ENCODE measurements at places on chromosomes 11 and 22.

DNA sequence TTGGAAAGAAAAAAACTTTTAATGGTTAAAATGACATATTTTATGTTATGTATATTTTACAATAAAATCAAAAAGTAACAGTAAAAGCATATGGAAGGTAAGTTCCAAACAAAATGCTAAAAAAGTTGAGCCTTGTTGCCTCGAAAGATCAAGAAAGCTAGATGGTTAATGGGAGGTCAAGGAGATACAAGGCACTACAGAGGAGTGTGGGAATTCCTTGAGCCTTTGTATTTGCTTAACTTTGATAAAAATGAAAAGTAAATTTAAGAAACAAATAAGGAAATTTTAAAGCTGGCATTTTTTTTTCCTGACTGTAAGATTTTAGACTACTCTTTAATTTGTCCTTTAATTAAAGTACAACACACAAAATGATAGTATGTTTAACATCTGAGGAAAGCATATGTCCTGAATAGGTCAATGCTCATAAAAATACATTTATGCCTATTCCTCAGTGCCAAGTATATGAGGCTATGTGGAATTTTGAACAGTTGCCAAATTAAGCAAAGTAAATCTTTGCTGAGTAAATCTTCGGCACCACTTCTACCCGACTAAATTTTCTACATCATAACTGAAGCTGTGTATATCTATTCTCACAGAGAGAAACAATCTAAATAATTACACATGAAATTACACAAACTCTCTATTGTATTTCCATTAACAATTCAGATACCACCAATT, 108.8 kb downstream of the TTC28 start:
- no peak for DNase-seq

- DNase-seq: no peak
Measured at GRCh38 chr22:41672780-41673509, 15.7 kb downstream of the SNU13 start.

- DNase-seq: no peak
Measured at GRCh38 chr22:33922349-33922681, 2.0 kb upstream of the LARGE1 start.

- DNase-seq: no peak
Measured at GRCh38 chr11:91921974-91922373, 302.6 kb upstream of the FAT3 start.

DNA sequence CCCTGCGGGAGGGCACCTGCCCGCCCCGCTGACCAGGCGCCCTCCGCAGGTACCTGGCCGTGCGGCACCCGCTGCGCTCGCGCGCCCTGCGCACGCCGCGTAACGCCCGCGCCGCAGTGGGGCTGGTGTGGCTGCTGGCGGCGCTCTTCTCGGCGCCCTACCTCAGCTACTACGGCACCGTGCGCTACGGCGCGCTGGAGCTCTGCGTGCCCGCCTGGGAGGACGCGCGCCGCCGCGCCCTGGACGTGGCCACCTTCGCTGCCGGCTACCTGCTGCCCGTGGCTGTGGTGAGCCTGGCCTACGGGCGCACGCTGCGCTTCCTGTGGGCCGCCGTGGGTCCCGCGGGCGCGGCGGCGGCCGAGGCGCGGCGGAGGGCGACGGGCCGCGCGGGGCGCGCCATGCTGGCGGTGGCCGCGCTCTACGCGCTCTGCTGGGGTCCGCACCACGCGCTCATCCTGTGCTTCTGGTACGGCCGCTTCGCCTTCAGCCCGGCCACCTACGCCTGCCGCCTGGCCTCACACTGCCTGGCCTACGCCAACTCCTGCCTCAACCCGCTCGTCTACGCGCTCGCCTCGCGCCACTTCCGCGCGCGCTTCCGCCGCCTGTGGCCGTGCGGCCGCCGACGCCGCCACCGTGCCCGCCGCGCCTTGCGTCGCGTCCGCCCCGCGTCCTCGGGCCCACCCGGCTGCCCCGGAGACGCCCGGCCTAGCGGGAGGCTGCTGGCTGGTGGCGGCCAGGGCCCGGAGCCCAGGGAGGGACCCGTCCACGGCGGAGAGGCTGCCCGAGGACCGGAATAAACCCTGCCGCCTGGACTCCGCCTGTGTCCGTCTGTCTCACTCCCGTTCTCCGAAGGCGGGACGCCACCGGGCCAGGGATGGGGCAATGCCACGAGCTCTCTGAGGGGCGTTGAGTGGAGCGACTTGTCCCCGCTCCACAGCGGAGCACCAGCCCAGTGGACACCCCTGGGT, 1.8 kb downstream of the GALR3 start:
- DNase-seq: no peak

GRCh38 chr11:43969543-43969942, 27.1 kb downstream of the C11orf96 start:
- DNase-seq: no peak

- DNase-seq: no peak
Measured at GRCh38 chr11:101188173-101188572, 58.6 kb upstream of the PGR start.

GRCh38 chr11:129215506-129216245, 23.6 kb upstream of the ARHGAP32 start:
- no peak for DNase-seq

DNA sequence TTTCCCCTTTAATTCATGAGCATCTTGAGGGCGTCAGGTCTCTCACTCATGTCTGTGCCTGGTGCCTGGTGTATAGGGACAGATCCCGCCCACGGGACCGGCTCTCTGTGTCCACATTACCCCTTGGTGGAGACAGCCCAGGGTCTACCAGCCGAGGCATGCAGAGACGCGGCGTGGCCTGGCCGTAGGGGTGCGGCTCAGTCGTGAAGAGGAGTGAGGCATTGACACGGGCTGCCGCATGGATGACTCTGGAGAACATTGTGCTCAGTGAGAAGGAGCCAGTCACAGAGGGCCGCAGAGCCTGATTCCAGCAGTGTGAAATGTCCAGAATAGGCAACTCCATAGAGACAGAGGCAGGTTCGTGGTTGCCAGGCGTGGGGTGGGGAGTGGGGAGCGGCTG, 209.8 kb downstream of the TBC1D22A start:
- DNase-seq: no peak

DNA sequence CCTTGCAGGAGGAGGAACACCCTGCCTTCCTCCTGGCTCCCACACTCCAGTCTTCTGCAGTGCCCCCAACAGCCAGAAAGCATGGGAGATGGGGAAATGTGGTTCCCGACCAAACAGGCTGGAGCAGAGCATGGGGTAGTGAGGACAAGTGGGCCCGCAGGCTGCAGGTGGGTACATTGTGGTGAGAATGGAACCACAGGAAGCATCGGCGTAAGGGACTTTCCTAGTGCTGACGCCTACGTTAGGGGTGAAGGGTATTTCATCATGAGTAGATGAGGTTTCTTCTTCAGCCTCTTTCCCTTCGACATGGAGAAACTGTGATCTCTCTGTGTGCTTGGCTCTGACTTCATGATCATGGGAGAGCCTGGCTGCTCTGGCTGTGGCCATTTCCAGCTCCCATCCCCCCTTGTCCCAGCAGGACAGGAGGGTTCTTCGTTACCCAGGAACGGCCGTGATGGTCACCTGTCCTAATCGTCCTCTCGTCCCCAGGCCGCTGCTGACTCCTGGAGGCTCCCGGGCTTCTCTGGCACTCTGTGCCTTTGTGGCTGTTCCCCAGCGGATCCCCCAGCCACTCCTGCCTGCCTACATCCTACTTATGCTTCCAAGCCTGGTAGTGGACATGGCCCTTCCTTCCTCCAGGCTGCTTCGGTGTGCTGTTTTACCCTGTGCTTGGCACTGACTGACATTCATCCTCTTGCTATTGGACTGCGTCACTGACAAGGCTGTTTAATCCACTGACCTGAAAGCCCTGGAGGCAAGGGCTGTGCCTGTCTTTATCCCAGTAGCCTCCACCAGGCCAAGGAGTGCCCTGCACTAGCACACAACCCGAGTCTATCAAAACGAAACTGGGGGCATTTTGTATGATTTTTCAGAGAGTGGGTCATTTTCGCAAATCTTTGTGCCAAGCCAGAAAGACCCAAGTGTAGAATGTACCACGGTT, 65.2 kb upstream of the CECR2 start:
- no peak for DNase-seq

DNA sequence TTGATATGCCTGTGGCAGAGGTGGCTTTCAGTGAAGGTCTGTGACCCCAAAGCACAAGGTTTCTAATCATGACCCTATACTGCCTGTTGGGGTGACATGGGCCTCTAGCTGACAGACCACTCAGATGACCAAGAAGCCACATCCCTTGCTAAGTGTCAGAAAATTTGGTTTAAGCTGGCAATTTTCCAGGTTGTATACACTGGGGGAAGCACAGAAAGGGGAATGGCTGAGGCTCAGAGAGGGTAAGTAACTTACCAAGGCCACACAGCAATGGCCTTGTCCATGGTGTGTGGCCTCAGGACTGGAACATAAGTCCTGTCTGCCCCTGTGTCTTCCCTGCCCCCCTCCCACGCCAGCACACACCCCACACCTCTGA, 66.9 kb upstream of the PRDM11 start:
- no peak for DNase-seq

GRCh38 chr22:44895296-44896055, 114.3 kb downstream of the PHF21B start:
- no peak for DNase-seq

Data from AG04449 (cell line).